Cerebellar nuclear complex (tissue), 1 donor: ENCODE measurements at places on chromosomes 3 and 15.

GRCh38 chr3:187943677-187944389, 198.6 kb upstream of the BCL6 start:
- no peak for DNase-seq

GRCh38 chr3:59267021-59267420, 217.2 kb upstream of the CFAP20DC start:
- no peak for DNase-seq

GRCh38 chr15:87228460-87228859, 1028.1 kb downstream of the NTRK3 start:
- no peak for DNase-seq

GRCh38 chr3:163056874-163057497, 1560.4 kb downstream of the OTOL1 start:
- DNase-seq, result no peak

DNA sequence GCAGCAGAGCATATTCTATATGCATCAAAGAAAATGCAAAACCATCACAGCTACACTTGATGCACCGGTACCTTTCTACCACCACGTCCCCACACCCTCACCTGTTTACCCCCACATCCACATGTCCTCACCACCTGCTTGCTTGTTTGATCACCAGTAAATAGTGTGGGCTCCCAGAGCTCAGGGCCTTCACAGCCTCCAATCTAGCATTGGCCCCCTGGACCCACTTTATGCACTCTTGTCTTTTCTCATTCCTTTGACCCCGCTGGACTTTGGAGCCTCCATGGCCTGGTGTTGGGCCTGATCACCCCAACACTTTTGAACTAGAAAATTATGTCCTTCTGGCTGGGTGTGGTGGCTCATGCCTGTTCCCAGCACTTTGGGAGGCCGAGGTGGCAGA, 190.1 kb downstream of the PDE8A start:
- DNase-seq, result no peak
